Left renal pelvis (tissue), 4 donors: ENCODE measurements at places on chromosomes 2 and 18. TPM values are rescaled to one million over a fixed set of nuclear protein-coding genes. Genes with fewer than 3 reads are reported as not detected.
A peak's percentile ranks its signal among the peaks of the same experiment; 100 is the strongest.

DNA sequence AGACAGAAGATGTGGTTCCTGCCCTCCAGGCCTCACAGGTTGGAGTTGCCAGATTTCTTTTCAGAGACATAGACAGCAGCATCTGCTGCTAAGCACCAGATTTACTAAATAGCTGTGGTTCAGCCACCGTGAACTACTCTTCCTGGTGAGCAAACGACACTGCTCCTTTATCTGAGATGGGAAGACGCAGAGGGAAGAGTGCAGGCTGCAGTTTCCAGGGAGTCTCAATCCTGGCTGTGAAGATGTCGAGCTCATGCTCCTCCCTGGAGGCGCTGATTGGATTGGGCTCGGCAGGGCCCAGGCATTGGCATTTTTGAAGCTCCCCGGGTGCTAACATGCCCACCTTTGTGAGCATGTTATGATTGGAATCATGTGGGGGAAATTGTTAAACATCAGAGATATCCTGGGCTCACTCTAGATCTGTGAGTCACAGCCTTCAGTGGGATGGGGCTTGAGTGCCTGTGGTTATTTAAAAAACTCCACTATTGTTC is 314.8 kb downstream of the TSN start:
- DNase-seq = no peak

GRCh38 chr18:76483780-76484179 is 11.3 kb downstream of the ZNF516 start:
- DNase-seq = no peak

GRCh38 chr2:44817256-44817655 is 124.2 kb upstream of the SIX3 start:
- no peak for DNase-seq

GRCh38 chr18:46275370-46275769 is 171.2 kb downstream of the HAUS1 start:
- no peak for DNase-seq

DNA sequence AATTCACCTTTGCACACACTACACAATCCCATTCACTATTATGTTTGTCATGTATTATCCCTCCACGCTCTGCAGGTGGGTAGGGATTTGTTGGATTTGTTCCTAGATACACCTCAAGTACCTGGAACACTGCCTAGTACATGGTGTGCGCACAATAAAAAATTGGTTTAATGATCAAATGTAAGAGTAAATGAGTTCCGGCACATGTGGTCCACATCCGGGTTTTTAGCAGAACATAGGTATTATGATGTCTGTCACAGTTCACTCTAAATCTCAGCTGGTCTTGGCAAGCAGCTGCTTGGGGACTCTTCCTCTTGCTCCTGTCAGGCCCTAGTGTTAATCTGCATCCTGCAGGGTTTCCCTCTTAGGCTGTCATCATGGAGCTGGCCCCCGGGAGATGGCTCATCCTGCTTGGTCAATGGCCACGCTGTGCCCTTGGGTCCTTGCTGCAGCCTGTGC is 21.8 kb upstream of the IL1R1 start:
- DNase-seq = no peak

- no peak for DNase-seq
These were observed 101.9 kb downstream of the CDH20 start for GRCh38 chr18:61435064-61435652.

DNA sequence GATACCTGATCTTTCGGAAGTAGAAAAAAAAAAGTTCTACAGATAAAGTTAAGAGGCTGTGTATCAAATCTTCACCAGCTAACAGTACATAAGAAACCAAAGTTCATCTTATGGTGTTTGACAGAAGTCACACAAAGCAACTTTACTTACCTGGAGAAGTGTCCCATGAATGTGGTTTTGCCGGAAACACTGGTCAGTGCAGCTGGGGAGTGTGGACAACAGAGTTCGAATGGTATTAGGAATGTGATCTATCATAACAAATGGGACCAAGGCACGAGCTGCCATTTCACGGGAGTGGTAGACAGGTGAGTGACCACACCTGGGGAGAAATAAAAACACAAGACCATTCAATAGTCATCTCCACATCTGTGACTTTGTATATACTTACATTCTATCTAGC is 171.4 kb upstream of the ZFP36L2 start:
- DNase-seq = no peak

DNA sequence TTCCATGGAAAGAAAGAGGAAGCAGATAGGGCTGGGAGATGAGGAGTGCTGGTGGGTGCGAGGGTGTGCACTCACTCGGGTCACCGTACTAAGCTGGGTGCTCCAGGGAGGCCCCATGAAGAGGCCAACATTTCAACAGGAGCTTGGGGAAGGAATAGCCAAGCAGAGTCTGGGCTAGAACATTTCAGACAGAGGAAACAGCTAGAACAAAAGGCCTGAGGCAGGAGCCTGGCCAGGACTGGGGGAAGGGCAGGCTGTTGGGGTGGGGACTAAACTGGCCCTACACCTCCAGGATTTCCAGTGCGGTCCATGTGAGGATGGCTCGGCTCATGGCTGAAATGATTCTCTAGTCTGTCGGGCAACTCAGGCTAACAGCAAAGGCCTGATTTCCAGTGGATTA is 90.8 kb downstream of the ZFP36L2 start:
- no peak for DNase-seq

DNA sequence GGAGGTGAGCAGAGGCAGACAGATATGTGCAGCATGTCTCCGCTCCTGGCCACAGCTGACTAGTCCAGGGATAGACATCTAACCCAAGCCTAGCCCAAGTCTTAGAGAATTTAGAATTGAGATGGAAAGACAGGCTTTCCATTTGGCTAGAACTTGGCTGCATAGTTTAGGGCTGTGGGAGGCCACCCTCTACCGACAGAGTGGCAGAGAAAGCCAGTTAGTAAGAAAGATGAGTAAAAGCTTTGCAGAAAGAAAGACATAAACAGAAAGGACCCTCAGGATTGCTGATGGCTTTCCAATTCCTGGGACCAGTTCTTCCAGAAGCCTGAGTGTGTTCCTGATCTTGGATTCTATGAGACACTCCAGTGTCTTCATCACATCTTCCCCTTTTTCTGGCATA is 62.1 kb downstream of the DYM start:
- DNase-seq = no peak

GRCh38 chr18:37483221-37483971 is 82.2 kb downstream of the CELF4 start:
- no peak for DNase-seq

GRCh38 chr2:86522711-86523110 is 40.5 kb downstream of the CHMP3 start:
- DNase-seq = no peak

DNA sequence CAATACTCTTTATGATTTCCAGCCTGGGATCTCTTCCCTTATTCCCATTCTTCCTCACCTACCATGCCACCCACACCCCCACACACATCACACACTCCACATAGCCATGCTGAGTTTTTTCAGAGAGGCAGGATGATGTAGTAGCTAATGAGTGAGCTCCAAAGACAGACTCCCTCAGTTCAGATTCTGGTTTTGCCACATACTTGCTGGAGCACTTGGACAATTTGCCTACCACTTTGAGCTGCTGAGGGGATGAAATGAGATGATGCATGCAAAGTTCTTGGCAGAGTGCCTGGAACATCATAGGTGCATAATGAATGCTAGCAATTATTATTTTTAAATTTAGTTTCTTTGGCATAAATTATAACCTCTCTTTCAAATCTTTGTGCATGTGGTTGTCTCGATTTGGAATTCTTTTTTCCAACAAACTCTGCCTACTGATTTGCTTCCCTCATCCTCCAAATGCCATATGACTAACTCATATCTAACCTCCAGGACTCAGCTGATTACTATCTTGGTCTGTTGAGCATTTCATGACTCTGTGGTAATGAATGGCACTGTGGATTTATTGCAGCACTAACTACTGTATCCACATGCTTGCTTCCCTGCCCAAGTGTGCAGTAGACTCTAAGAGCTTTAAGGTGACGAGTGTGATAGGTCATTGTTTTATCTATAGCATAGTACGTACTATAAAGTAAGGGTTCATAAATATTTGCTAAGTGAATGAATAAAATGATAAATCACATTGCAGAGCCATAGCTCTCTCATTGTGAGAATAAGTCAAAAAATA is 99.1 kb downstream of the TACR1 start:
- DNase-seq = no peak

DNA sequence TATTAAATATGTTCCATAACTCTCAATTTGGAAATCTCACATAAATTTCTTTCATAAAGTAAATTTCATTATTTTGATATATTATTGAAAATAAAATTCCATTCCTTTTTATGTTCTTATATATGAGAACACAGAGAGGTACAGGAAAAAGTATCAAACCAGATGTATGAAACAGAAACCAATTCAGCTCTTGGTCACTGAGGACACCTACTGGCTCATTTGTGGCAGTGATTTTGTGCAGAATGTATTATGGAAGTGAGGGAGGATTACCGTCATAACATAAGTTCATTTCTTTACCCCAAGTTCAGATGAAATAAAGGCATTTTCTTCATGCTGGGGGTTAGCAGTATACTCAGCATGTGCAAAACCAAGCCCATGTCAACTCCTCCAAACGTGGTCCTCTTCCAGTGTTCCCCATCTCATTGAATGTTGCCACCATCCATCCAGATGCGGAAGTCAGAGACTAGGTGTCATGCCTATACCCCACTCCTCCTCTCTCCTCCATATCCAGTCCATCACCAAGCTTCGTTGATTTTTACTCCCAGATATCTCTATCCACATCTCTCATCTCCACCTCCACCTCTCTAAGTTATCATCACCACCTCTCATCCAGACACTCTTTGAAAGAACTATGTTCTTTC is 41.7 kb upstream of the MALL start:
- DNase-seq = peak; percentile 24

DNA sequence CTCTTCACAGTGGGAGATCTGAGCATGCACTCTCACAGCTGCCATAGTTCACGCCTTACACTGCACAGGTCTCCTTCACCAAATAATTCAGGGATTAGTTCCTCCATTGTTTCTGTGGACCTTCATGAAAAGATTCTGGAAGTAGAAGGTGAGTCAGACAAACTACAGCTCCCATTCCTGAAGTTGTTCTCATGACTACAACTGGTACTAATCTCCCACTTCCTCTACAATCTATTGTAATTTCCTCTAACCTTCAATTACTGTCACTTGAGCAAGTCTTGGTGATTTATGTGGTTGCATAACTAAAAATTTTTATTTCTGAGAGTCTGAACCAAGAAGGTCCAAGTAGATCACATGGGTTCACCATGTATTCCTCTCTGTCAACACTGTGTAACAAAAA is 128.7 kb downstream of the XIRP2 start:
- no peak for DNase-seq

DNA sequence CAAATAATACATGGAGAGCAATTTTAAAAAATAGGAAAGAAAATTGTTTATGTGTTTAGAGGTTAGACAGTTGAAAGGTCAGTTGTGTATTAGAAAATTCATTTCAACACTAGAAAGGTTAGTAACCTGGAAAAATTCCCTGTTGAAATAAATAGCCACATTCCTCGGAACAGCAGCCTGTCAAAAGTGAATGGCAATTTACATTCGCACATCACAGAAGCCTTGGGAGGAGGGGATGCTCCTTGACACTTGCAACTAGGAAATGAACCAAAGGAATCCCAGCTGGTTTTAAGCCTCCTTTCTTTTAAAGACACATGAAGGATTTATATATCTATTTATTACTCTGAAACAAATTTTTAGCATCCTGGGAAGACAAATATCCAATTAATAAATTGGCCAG is 653.5 kb upstream of the LRRTM4 start:
- no peak for DNase-seq

- no peak for DNase-seq
These were observed 1.6 kb downstream of the CAPN10 start for GRCh38 chr2:240588006-240588655.

GRCh38 chr2:696999-697627 is 19.9 kb upstream of the TMEM18 start:
- no peak for DNase-seq

DNA sequence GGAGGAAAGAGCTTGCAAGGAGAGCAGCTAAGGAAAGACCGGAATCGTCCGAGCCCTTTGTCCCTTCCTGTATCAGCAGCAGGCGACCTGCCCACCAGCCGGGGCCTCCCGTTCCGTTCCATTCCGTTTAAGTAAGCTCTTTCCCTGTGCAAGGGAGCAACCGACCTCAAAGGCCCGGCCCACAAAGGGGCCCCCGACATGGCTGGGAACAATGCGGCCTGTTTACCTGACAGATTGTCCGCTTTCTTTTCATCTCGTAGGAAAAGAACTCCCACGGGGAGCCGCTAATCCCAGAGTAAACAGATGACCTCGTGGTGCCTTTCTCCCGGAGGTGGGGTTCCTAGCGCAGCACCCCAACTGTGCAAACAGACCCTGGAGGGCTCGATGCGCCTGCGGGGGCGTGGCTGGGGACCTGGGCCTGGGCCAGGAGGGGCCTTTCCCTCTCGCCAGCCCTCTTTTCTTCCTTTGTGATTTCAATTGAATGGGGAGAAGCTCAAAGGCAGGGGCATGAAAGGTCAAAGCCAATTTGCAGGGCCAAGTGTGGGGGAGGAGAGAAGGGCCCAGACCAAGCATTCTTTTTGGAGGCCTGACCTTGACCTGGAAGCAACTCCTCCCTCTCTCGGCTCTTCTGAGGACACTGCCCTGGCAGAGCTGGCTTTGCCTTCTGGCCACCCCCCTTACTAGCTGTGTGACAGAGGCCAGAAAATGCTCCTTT is 120.2 kb downstream of the INHBB start:
- no peak for DNase-seq

DNA sequence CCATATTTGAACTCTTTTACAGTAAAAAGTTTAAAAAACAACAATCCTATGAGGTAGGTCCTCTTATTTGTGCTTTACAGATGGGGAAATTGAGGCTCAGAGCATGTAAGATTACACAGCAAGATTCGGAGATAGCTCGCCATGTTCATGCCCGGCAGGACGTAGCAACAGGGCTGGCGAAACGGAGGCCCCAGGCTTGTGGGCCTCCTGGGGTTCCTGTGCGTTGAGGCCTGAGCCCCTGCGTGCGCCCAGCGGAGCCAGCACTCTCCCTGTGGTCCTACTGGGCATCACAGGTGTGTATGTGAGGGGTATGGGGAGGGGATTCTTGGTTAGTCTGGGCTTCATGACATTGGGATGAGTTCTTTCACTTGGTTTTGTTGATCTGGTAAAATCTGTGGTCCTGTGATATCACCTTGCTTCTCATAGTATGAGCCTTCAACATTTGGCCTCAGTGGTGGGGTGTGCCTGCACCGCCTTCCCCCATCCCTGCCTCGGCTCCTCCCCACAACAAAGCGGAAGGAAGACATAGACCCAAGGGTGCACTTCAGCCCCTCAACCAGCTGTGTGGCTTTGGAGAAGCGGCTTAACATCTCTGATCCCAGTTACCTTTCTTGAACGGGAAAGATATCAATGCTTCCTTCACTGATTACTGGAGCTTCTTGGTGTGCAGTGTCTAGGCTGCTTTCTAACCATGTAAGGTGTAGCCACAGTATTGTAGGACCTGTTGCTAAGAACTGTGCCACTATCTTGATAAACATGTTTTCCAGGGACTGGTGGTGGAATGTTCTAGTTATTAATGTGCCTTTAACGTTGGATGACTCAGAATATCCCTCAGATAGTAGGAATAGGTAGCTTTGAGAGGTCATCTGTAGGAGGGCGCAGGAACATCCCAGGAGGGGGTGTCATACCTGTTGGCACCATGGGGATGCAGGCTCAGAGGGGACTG is 37.2 kb downstream of the HPCAL1 start:
- no peak for DNase-seq

PHLPP1 gene
- polyA plus RNA-seq = 13.9 TPM

RGPD5 gene
- polyA plus RNA-seq = 19.6 TPM

IL1R1 gene
- polyA plus RNA-seq = 39.9 TPM

RAD51AP2 gene
- polyA plus RNA-seq = 0.12 TPM

ARHGAP15 gene
- 4.1 TPM for polyA plus RNA-seq

TRMT61B gene
- 23.5 TPM for polyA plus RNA-seq

CNGA3 gene
- not detected for polyA plus RNA-seq

CTLA4 gene
- polyA plus RNA-seq = not detected

SRD5A2 gene
- 0.11 TPM for polyA plus RNA-seq

COL3A1 gene
- 792 TPM for polyA plus RNA-seq

BBS5 gene
- 15.7 TPM for polyA plus RNA-seq

TFCP2L1 gene
- polyA plus RNA-seq = 1.0 TPM
